ENCODE measurements at places on chromosomes 1 and 21.

DNA sequence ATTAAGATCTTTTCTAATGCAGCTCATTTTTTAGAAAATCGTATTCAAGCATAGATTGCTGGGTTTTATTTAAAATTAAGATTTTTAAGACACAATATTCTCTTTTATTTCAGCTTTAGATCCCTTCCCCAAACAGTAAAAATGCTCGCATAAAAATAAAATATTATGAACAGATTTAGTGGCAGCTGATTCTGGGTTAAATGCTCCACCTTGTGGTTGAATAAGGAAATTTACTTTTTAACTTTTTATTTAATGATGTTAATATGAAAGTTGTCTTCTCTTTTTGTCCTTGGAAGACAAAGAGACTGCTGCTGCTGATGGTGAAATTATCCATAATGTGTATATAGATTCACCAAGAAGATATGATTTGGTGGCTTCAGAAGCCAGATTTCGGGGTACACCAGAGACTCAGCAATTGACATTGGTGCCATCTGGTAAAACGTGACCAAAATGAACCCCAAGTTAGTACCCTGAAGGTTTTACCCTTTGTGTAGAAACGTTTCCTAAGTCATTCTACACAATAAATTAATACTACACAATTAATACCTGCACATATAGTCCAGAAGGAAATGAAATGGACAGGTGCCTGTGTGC, 128.0 kb downstream of the ADAMTS1 start:
- no peak for DNase-seq

- no peak for DNase-seq
Measured at GRCh38 chr1:77039111-77039510, 171.8 kb downstream of the ST6GALNAC5 start.

- no peak for DNase-seq
Measured at GRCh38 chr1:168365719-168366479, 85.2 kb downstream of the TBX19 start.

DNA sequence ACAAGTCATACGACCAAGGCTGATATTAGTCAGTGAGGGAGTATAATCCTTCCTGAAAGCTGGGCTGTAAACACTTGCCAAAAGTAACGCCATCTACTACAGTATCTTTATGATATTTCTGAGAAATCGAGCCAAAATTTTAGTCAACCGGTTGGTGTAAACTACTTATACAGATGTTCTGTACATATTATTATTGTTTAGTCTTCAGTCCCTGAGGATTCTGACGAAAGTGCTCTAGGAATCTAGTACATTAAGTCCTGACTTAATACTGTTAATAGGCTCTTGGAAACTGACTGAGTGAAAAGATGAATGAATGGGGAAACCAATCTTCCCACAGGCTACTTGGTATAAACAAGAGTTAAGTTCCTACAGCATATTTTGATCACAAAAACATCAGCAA, 274.3 kb downstream of the USP25 start:
- DNase-seq: no peak

DNA sequence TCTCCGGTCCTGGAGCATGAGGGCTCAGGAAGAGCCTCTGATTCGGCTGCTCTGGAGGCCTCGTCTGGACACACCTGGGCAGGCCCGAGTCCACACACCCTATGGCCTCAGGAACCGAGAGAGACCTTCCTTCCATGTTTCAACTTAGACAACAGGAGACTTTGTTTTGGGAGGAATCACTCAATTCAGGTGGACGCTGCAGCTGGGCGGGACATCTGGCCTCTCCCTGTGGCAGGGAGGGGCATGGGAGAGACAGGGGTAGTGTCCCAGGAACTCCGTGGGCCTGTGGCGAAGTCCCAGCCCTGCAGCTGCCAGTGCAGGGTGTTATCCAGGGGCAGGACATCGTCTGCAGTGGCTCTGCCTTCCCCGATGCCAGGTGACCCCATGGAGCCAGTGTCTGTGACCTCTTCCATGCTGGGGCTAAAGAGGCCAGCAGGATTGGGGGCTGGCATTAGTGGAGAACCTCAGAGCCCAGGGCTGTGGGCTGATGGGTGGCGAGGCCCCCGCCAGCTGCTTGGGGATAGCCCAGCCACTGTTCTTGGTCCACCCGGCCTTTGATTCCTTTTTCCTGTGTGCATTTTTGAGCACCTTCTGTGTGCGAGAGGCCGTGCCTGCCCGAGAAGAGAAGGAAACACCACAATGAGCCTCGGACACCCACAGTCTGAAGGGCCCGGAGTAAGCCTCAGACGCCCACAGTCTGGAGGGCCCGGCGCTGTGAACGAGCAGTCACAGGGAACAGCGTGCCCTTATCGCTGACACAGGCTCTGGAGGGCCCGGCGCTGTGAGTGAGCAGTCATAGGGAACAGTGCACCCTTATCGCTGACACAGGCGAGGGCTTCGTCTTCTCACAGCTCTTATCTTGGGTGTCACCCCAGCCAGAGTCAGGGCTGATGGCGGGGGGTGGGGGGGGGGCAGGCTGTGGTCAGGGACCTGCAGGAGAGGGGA, 6.2 kb downstream of the COL18A1 start:
- DNase-seq: no peak

GRCh38 chr1:18282851-18283600, 175.4 kb downstream of the IGSF21 start:
- DNase-seq: no peak

- no peak for DNase-seq
Measured at GRCh38 chr1:153259387-153259786, at the start of gene LORICRIN. Gene LORICRIN, plus strand, starts transcription at chr1:153259687. Its CDS starts 1,263 bp downstream, at chr1:153260950.

DNA sequence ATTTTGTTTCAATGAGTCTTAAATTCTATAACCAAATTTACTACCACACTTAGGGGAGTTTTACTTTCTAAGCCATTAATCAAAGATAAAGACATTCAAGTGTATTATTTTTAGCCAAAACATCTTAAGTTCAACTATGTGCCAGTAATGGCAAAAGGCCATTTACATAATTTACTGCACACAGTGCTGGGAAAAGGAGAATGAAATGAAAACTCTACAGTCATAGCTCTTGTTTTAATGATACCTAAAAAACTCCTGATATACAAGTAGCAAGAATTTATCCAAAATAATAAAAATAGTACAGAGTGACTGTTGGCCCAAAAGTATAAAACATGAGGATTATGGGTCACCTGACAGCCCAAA, 42.4 kb upstream of the C1orf198 start:
- DNase-seq: no peak

GRCh38 chr1:199020904-199021303, 382.1 kb downstream of the PTPRC start:
- no peak for DNase-seq

DNA sequence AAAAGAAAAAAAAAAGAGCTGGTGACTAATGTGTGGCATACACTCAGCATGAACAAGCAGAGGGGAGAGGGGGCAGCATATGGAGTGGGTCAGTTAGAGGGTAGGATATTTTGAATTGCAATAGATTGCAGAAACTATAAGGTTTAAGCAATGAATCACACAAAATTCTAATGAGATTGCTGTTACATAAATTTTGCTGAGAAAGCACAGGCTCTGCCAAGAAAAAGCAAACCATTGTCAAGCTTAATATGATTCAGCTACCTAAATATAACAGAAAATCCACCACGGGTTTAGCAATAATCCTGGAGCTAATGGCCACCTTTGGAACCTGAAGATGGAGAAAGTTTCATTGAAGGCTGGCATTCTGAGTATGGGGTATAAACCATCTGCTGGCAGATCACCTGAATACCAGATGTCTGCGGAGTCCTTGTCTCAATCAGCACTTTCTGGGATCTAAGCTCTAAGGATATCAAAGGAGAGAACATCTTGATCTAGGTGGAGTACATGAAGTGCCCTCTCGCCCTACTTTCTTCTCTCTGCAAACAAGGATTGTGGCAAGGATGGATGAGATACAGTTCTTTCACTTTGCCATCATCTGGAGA, 30.3 kb upstream of the ANGPTL7 start:
- DNase-seq: no peak

DNA sequence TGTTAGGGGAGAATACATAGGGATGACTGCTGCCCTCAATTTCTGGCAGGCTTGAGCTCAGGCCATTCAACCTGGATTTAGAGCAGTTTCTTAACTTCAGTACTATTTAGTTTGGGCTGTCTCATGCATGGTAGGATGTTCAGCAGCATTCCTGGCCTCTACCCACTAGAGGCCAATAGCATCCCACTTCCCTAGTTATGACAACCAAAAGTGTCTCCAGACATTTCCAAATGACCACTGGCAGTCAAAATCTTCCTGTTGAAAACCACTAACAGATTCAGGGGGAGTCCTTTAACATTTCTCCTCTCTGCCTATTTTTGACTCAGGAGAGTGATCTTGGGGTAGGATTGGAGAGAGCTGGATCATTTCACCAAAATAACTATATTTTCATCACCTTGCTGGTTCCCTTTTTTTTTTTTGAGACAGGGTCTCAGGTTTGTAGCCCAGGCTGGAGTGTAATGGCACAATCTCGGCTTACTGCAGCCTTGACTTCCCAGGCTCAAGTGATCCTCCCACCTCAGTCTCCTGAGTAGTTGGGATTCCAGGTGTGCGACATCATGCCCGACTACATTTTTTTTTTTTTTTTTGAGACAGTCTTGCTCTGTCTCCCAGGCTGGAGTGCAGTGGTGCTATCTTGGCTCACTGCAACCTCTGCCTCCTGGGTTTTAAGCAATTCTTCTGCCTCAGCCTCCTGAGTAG, 8.7 kb downstream of the GNAT2 start:
- DNase-seq: no peak

- DNase-seq: no peak
Measured at GRCh38 chr1:206070627-206071304, 17.8 kb downstream of the RHEX start.

DNA sequence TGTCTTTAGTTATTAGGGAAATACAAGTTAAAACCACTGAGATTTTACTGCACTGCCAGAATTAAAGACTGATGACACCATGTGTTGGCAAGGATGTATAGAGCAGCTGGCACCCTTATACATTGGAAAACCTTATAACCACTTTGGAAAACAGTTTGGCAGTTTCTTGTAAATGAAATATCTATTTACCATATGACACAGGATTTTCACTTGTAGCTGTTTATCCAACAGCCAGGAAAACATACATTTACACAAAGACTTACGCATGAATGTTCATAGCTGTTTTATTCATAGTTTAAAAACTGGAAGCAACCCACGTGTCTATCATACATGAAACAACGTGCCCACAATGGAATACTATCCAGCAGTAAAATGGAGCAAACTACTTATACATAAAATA, 45.3 kb downstream of the PRRC2C start:
- DNase-seq: no peak

GRCh38 chr21:46424039-46424591, 34.6 kb upstream of the DIP2A start:
- DNase-seq: no peak

- no peak for DNase-seq
Measured at GRCh38 chr1:1796466-1796865, 18.2 kb upstream of the NADK start.

GRCh38 chr1:87167157-87167789, 161.4 kb upstream of the LMO4 start:
- no peak for DNase-seq

DNA sequence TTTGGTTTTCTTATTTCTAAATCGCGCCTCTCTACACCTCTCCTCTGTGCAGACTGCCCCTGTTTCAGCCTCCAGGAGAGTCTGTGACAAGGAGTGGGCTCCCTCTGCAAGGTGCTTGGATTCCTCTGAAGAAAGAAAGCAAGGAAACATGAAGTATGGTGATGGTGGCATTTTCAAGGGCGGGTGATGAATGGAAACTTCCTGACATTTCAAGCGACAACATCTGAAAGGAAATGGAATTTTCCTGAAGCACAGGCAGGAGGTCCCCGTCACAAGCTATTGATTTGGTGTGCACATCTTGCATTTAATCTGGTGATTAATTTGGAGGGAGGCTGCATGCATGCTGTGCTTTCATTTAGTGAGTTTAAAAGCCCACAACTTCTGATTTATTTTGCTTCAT, 164.6 kb upstream of the FGGY start:
- DNase-seq: no peak

Measured in cortex of kidney (tissue), 1 donor.